Activated B cell treated with CpG ODN at 0.5 μM for 24 hours (primary cell): ENCODE measurements at places on chromosomes 5 and 9.

DNA sequence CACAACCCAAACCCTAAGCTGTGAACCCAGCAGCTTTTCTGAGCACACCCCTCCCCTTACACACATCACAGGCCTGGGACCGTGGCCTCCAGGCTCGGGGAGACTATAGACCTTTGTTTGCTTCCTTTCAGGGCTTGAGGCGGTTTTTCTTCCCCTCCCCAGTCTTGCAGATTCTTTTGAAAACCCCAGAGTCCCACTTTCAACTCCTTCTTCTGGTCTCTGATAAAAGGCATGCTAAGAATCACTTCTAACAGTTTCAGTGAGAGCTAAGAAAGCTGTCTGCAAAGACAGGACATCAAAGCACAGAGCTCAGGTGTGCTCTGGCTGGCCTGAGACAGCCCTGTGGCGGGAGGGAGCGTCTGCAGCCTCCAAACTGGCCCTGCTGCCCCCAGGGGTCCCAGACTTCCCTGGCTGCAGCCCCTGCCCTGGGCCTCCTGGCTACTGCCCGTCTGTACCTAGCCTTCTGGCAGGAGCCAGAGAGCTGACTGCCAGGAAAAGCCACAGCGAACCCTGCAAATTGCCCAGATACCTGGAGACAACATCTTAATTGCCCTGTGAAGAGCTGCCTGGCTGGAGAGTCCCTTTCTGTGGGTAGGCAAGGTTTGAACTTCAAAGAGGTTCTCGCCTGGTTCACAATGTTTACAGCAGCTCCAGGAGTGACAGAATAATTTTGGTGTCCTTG lies 138.9 kb downstream of the GADD45G start:
- no peak for DNase-seq

DNA sequence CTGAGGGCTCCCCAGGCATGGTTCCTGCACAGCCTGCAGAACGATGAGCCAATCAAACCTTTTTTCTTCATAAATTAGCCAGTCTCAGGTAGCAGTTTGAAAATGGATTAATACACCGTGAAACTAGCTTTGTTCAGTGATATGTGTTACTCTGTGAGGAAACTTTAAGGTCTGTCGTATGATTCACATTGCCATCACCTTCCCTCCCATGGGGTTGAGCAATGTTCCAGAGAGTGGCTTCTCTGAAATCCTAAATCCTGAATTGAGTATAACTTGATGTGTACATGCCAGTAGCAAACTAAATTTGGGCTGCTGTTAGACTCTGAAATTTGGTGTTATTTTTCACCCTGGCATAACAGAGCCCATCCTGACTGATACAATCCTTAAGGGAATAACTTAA lies 866.4 kb upstream of the C9orf72 start:
- DNase-seq: no peak

GRCh38 chr5:111859031-111859430 lies 102.0 kb upstream of the NREP start:
- no peak for DNase-seq

DNA sequence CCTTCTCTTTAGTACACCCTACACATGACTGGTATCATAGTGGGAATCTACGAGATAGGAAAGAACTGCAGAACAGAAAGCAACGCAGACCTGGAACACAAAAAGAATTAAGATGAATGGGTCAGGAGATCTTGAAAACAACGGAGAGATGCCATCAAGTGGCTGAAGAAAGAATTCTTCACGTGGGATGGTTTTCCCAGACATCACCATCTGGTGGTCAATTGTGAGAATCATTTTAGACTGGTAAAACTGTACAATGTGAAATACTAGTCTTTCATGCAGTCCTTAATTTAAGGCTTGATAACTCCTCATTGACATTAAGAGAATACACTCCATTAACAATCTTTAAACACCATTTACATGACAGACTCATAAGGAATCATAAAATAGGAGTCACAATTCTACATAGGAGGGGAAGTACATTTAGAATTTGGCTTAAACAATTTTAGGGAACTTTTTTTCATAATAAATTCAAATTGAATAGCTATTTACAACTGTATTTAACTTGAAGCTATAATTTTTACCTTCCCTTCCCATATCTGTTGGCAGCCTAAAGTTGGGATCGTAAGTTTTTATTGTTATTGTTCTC lies 128.4 kb upstream of the TRPM3 start:
- no peak for DNase-seq

DNA sequence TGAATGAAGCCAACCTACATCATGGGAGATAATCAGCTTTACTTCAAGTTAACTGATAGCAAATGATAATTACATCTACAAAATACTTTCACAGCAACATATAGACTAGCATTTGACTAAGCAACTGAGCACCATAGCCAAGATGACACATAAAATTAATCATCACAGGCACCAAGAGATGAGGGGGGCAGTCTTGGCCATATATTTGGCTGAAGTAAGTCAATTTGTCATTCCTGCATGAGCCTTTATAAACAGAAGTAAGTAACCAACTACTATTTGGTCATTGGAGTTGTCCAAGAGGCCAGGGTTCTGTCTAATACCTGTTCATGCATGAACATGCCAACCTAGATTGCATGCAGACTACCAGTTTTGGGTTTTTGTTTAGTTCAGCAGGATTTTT lies 53.6 kb downstream of the PDCD1LG2 start:
- DNase-seq: no peak

DNA sequence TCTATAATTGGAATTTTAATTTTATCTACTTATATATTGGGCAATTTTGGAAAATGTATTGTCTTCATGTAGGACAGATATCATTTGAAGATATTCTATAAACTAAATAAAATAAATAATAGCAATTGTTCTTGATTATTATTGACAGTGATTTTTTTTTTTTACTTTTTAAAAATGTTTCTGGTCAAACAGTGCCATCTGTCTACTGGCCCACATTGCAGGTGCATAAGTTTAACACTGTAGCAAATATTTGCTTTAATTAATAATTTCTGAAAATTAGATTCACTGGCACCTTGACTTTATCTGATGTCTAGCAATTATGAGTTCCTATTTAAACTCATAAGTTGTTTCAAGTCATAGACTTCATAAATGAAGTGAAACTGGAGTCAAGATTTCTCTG lies 41.1 kb upstream of the ISOC1 start:
- DNase-seq: no peak

DNA sequence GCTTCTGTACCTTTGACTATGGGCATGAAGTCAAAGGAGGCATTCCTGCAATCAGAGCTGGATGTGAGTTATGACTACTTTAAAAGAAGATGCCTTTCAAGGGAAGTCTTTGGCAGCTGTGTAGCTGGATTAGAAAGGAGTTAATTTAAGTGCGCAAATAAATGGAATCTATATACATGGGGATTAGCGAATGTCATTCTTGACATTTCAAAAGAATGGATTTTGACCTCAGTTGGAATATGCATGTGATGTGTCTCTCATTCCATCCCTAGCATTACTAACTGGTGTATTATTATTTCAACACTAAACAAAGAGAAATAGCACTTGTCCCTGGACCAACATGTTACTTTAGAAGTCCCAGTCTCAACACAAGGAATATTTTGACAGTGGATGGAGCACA lies 359.6 kb upstream of the SLC24A2 start:
- DNase-seq: no peak

GRCh38 chr9:110278080-110278707 lies 21.9 kb upstream of the TXN start:
- DNase-seq: no peak

GRCh38 chr5:5671823-5672222 lies 249.3 kb downstream of the ICE1 start:
- no peak for DNase-seq

GRCh38 chr9:113187929-113188595 lies 33.0 kb downstream of the FKBP15 start:
- no peak for DNase-seq

GRCh38 chr9:115770521-115770920 lies 383.1 kb upstream of the PAPPA start:
- DNase-seq: no peak

DNA sequence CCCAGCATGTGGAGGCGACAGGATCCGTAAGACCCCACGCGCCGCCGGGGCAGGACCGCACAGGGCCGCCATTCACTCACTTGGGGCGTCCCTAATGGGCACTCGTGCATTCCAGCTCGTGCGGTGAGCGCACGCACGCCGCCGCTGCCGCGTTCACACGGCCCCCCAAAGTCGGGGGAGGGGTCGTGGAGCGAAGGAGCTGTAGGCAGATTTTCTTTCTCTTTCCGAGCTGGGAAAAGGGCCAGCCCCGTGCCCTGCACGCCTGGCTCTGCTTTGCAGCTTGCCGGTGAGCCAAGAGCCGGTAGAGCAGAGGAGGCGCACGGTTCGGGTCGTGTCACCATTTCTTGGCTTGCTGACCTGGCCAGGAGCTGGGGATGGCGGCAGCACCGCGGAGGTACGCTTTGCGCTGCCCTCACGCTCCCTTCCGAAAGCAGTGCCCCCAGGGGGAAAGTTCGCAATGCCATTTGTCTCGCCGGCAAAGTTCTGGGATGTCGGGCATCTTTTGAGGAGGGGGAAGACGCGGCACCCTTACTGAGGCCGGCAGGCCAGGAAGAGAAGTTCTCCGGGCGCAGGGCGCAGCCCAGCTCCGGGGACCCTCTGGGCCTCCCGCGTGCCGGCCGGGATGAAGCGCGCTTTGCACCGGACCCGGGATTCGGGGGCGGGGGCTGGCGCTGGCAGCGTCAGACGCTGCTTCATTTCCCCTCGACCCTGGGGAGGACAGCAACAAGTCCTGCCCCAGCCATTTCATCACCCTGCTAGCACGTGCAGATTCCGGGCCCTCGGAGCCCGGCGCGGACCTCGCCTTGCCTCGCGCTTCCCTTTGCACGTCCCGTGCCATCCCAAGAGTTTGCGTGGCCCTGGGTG lies 898 bp downstream of the STC2 start:
- DNase-seq: no peak

DNA sequence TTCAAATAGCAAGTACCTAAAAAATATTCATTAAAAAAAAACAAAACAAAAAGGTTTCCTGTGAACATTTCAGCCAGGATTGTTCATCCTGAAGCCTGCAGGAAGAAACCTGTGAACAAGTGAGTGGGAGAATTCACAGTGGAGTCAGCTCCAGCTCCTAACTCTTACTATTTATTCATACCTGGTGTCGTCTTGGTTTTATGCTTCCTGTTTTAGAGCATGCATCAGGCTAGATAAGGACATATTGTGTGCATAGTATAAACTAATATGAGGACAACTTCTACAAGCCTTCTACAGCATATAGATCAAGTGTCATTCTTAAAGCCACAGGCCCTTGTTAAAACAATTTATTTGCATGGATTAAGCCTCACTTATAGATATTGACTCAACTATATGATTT lies 169.9 kb downstream of the EFNA5 start:
- DNase-seq: no peak

- DNase-seq: no peak
These were observed 391.1 kb upstream of the GRAMD2B start for GRCh38 chr5:126031989-126032716.

- no peak for DNase-seq
These were observed 40.4 kb downstream of the ABLIM3 start for GRCh38 chr5:149181732-149182131.

DNA sequence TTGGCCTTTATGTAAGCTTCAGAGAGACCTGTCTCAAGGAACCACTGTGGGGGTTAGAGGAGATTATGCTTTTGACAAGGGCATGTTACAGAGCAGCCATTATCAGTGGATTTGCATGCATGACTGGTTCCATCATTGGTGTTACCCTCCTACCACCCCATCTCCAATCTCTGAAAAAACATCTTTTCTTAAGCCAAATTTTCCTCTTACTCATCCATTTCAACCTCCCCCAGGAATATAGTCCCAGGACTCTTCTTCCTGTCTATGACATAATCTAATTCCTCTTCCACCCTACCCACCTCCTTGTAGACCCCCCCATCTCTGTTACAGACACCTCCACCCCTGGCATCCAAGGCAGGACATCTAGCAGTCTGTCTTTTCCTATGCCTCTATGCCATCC lies 33.1 kb upstream of the ADRB2 start:
- no peak for DNase-seq

DNA sequence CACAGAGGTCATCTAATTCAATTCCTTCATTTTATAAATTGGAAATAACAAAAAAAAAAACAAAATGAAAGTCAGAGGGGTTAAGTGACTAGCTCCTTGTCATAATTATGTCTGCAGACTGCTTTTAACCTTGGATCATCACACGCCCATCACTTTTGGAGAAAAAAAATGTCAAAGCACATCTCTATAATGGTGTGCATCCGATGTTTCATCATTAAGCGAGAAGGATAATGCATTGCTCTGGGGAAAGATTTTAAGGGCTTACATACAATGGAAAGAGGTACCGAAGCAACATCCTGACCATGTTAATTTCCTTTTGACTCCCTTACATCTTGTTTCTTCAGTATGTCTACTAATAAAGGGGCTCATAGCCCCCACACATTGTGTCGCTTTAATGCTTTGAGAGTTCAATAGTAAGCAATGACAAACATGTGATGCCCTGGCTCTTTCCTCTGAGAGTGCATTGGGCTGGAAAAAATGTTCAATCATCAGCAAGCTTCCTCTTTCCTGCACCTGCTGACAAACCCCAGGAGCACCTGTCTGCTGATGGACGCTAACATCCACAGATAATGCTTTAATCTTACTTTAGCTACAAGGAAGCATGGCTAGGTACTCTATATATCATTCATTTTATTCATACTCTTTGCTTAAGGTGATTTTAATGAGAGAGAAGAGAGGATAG lies 242.2 kb downstream of the SMARCA2 start:
- DNase-seq: no peak

DNA sequence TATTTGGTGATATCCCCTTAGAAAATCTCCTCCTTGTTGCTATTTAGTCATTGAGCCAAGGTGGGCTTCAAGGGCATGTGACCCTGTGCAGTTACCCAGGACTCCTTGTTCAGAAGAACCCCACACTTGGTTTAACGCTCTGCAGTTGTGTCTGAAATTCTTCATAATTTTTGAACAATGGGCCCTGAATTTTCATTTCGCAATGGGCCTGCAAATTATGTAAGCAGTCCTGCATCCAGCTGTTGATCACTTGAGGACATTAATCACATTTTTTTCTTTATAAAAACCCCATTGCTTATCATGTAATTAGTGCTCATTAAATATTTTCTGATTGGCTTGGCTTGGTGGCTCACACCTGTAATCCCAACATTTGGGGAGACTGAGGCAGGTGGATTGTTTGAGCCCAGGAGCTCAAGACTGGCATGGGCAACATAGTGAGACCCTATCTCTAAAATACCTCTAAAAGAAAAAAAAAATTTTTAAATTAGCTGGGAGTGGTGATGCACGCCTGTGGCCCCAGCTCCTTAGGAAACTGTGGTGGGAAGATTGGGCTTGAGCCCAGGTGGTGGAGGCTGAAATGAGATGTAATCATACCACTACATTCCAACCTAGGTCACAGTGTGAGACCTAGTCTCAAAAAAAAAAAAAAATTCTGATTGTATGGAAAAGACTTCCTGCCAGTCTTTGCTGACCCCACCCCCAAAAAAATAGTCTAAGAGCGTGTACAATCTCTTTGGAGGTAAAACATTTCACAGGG lies 194.2 kb upstream of the HAPLN1 start:
- DNase-seq: no peak
